Retina (tissue), 1 donor: ENCODE measurements at places on chromosomes 6 and 20.

DNA sequence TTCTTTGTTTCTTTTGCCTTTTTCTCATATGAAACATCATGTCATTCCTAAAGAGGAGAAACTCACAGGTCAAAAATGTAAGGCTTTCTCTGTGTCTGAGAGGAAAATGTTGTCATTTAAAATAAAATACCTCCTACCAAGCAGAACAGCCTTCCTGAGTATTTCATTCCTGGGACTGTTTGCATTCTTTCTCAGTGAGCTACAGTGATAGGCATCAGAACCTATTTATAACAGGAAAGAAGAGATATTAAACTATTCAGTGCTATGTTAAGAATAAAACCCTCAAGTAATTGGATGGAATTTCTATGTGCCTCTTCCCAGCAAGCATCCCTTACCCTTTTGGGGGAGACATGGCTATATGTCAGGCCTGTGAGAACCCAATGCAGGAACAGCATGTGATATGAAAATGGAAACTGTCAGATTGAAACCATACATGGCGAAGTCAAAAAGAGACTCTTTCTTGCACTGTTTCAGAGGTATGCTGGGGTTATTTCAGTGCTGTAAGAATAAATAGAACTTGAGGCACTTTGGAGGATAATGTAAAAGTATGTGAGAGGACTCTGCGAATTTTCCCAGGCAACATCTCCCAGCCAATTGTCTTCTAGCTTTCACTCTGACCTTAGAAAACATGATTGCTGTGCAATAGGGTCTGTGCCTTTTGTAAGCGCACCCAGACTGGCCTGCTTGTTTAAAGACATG, 133.8 kb upstream of the CCN2 start:
- no peak for DNase-seq

DNA sequence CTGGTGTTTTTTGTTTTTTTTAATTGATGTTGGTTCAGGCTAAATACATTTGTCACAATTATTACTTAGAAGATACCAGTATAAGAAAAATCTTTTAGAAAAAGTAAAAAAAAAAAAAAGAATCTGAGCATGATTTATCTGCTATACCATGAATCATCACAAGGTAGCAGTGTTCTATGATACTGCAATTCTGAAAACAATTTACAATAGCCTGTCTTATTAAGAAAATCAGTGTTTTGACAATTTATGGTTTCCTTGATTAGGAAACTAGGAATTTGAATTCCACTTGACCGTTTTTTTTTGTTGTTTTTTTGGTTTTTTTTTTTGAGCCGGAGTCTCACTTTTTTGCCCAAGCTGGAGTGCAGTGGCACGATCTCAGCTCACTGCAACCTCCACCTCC, 9.3 kb upstream of the MAK start:
- no peak for DNase-seq

- no peak for DNase-seq
These were observed 12.0 kb upstream of the PTPN1 start for GRCh38 chr20:50498071-50498776.

DNA sequence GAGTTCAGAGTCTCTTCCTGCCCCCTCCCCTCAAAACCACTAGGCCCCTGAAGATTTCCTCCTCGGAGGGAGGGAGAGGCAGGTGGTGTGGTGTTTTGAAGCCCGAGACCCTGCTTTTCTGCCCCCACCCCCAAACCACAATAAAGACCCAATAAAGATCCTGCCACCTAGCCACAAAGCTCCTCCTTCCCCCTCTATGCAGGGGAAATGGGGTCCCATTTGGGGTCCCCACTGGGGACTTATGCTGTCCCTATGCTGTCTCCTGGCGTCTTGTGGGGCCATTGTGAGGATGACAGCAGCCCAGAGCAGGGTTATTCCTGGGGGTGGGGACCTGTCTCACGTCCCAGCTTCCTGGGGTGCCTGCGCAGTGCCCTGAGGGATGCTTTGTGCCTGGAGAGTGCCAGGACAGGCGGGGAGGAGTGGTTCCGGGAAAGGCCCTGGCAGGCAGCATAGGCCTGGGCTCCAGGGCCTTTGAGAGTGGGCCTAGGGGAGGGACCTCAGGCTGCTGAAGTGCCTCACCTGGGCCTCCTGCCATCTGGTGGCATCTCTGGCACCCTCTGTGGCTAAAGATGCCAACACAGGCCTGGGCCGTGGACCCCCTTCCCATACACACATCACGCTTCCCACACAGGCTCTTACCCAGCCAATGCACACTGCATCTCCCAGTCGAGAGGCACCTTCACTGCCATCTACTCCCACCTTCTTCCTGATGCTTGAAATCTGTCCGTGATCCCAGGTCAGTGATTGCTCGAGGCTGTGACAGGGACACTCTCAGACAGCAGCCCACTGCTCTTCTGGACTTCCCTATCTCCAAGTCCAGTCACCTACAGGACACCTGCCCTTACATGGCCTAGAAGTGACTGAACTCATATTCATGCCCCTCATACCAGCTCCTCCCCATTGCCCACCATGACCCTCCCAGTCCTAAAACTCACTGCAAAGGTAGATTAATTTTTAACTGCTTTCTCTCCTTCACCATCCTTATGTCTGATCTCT, 7.9 kb upstream of the ARMC12 start:
- no peak for DNase-seq

GRCh38 chr20:12166053-12166717, 248.5 kb downstream of the BTBD3 start:
- no peak for DNase-seq

- no peak for DNase-seq
These were observed 151.4 kb downstream of the ID4 start for GRCh38 chr6:19988555-19988954.

DNA sequence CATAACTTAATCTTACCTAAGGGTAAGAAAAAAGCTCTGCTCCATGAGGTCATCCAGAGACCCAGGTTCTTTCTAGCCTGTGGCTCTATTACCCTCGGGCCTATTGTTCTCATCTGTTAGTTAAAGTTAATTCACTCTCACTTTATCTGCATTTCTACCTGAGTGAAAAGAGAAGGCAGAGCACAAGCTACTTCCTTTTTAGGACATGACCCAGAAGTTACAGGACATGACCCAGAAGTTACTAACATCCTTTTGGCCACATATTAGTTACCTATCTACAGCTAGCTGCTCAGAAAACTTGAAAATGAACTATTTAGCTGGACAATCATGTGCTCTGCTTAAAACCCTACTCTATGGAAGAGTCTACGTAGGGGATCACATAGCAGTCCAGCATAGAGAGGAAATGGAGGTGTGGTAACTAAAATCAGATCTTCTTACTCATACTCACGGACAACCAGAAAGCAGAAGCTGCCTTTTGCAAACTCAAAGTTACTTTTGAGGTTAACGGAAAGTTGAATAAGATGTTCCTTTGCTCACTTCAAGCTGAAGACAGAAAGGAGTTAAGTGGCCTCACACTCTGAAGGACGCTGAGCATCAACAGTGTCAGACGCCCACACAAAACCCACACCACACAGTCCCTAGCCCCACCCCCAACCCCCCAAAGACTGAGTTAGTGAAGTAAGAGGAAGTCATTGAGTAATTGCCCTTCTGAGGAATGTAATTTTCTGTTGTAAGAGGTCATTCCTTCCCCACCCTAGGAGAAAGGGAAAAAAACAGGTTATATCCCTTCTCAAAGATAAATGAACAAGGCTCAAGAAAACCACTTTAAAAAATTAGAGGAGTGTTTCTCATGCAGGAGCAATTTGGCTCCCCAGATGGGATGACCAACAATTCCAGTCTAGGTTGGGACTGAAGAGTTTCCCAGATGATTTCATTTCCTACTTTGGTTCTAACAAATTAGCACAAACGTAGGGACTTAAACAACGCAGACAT, 45.9 kb upstream of the TAB2 start:
- DNase-seq: no peak

DNA sequence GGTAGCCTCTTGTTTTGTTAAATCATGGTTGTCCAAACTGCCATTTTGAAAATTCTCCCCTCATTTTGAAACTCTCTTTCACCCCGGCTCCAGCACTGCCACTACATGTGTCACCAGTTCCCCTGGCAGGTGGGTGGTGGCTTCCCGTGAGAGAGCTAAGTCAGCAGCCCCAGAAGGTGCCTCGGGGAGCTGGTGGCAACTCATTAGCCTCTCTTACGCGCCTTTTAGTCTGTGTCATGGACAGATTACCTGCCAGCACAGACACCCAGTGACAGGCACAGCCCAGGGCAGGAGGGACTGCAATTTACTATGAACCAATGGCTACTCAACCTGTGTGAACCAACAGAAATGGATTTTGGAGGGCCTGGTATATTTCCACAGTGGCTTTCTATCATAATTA, 147.1 kb upstream of the SASH1 start:
- no peak for DNase-seq

GRCh38 chr6:155623450-155624178, 168.0 kb upstream of the NOX3 start:
- DNase-seq: no peak

DNA sequence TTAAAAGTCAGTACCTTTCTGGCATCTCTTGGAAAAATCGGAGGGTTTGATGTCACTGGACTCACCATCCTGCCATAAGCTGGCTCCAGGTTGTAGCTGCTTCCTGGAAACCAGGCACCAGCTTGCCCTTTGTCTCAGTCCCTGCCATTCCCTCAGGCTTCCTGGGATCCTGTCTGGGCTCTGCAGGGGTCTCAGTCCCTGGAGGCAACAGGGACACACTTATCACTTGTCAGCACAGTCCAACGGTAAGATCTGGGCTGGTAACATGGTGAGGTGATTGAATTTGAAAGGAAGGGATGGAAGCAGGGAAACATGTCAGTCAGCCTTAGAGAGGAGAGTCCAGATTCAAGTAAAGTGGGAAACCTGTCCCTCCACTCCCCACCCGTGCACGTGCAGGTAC, 147.6 kb upstream of the ECI2 start:
- DNase-seq: no peak

- no peak for DNase-seq
These were observed 422.9 kb upstream of the PLCB4 start for GRCh38 chr20:8646033-8646441.

GRCh38 chr20:58362970-58363369, 26.1 kb upstream of the VAPB start:
- no peak for DNase-seq

- no peak for DNase-seq
These were observed 944.5 kb downstream of the QKI start for GRCh38 chr6:164359036-164359435.

DNA sequence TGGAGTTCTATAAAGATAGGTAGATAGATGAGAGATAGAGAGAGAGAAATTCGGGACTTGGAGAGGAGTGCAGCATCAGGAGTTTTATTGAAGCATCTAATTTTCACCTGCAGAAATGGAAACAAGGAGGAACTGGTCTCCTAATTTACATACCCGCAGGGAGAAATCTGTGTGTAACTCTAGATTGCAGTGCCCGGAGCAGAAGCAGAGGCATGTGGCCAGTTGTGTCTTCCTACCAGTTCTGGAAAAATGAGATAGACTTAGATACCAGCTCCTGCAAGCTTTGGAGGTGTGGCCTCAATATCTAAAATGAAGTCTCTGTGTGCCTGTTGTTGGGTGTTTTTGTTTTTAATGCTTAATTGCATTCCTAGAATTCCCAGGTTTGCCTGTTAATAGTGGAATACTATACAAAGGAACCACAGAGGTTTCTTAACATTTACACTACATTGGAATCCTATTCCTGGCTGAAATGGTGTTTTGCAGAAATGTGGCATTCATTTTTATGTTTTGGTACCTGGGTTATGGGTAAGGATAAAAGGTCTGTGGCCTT, 57.4 kb downstream of the DTD1 start:
- DNase-seq: no peak

DNA sequence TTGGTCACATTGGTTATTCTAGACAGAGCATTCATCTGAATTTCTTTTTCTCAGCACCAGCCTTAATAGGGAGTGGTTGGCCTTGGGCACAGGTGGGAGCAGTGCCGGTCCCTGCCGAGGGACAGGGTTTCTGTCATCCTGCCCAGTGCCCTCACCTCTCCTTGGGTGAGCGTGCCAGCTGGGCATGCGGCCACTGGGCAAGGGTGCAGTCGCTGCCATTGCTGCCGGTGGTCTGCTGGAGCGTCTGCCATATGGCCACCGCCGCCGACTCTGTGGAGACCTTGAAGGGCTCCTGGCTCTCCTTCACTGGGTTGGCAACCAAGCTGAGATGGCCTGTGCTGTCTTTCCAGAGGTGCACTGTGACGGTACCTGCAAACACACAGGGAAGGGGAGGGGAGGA, 16.4 kb upstream of the UQCC2 start:
- no peak for DNase-seq

GRCh38 chr20:61331543-61331942, 79.5 kb downstream of the CDH4 start:
- no peak for DNase-seq

DNA sequence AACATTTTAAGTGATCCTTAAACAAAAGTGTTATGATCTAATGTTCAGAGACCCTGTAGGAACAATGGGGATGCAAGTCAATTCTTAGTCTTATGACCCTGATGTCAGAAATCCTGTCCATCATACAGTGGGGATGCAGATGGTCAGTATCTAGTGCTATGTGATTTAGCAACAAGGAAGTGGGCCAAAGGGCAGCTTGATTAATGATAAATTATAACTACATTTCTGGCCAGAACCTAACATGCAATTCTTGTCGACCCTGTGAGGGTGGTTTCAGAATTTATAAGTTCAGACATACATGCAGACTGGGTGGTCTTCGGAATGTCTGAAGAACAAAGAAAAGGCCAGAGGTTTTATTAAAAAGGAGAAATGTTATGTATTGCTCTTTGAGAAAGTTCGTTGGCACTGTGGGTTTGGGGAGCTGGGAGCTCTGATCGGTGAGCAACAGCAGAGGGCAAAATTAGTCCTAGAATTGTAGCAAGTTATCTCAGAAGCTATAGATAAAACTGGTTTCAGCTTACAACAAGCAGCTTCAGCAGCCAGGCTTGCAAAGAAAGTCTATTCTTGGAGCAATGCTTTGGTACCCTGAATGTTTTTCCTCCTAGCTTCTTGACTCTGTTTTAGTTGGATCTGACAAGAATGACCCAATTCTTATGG, 50.8 kb downstream of the RPF2 start:
- DNase-seq: peak; percentile 14

- DNase-seq: peak; percentile 60
These were observed 48.1 kb downstream of the NOL4L start for GRCh38 chr20:32536851-32537656.

- DNase-seq: peak; percentile 41
These were observed 229.8 kb downstream of the SOD2 start for GRCh38 chr6:159463119-159463829.

- no peak for DNase-seq
These were observed 64.3 kb downstream of the BCAS4 start for GRCh38 chr20:50859161-50859560.

DNA sequence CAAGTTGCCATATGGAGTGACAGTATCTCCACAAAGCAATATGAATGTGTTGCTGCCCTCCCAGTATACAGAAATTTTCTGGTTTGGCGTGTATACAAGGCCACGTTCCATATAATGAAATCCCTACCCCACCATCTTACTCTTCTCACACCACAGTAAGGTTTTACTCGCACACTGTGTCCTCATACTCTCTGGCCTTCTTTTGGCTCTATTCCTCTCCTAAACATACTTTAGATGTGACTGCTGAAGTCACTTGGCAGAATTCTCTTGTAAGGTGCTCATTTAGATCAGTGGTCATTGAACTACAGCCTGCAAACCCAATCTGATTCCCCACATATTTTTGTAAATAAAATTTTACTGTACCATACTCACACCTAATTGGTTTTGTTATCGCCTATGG, 123.2 kb downstream of the RFPL4B start:
- DNase-seq: no peak

- DNase-seq: no peak
These were observed 100.9 kb upstream of the CCN2 start for GRCh38 chr6:132052096-132052495.
